ENCODE measurements at places on chromosomes 6 and 20.

DNA sequence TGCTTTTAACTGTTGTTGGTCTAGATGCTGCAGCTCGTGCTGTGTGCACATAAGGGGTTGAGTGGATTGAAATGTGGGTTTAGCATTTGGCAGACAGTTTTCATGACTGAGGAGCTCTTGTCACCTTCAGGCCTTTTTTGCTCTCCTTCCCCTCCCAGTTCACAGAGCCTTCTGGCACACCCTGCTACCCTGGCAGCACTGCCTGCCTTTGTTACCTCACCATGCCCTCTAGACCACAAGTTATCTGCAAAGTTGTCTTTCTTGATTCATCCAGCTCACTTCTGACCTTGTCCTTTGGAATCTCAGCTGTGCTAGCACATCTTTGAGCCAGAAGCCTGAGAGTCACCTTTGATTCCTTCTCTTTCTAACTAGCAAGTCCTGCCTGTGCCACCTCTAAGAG is 348.9 kb upstream of the ZFP64 start:
- no peak for DNase-seq

DNA sequence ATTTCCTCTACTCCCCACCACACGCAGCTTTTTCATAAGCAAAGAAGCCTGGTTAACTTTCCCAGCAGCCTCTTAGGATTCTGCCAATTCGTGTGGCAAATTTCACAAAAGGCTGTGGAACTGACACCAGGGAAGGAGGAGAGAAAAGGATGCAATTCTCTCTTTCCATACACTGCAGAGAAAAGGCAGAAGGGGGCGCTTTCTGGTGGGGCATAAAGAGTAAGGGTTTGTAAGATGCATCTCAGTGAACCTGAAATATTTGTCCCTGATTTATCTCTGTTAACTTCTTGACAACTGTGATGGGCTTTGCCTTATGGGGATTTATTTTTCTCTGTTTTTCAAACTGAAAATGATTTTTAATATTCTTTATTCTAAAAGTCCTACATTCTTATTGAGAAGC is 45.5 kb upstream of the GLP1R start:
- DNase-seq, result no peak

GRCh38 chr20:62336329-62336728 is 30.8 kb downstream of the LAMA5 start:
- no peak for DNase-seq

DNA sequence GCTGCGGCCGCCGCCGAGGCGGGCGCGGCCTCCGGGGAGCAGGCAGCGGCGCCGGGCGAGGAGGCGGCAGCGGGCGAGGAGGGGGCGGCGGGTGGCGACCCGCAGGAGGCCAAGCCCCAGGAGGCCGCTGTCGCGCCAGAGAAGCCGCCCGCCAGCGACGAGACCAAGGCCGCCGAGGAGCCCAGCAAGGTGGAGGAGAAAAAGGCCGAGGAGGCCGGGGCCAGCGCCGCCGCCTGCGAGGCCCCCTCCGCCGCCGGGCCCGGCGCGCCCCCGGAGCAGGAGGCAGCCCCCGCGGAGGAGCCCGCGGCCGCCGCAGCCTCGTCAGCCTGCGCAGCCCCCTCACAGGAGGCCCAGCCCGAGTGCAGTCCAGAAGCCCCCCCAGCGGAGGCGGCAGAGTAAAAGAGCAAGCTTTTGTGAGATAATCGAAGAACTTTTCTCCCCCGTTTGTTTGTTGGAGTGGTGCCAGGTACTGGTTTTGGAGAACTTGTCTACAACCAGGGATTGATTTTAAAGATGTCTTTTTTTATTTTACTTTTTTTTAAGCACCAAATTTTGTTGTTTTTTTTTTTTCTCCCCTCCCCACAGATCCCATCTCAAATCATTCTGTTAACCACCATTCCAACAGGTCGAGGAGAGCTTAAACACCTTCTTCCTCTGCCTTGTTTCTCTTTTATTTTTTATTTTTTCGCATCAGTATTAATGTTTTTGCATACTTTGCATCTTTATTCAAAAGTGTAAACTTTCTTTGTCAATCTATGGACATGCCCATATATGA is 3.2 kb downstream of the MARCKS start:
- DNase-seq, result no peak

- DNase-seq, result no peak
Observed at GRCh38 chr6:3057063-3057770, 11.1 kb upstream of the RIPK1 start.

DNA sequence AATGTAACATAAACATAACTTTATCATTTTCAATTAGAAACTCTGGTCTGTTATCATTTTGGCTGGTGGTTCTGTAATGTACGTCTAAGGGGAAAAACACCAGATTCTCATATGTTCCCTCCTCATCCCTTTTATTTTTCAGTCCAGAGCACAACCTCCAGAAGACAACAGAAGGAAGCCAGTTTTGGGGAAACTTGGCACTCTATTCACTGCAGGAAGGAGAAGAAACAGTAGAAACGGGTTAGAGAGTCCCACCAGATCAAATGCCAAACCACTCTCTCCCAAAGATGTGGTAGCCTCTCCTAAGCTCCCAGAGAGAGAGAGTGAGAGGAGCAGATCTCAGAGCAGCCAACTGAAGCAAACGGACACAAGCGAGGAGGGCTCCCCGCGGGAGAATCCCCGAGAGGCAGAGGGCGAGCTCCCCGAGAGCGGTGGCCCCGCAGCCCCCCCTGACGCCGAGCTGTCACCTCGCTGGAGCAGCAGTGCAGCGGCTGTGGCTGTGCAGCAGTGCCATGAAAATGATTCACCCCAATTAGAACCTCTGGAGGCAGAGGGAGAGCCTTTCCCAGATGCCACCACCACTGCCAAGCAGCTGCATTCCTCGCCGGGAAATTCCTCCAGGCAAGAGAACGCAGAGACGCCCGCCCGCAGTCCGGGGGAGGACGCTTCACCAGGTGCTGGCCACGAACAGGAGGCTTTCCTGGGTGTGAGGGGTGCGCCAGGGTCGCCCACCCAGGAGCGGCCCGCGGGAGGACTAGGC is 117.8 kb downstream of the RTN4IP1 start:
- DNase-seq, result peak; percentile 31

- DNase-seq, result no peak
Observed at GRCh38 chr20:33709905-33710541, 10.1 kb downstream of the PXMP4 start.

- no peak for DNase-seq
Observed at GRCh38 chr6:67345946-67346345, 1289.1 kb upstream of the ADGRB3 start.

DNA sequence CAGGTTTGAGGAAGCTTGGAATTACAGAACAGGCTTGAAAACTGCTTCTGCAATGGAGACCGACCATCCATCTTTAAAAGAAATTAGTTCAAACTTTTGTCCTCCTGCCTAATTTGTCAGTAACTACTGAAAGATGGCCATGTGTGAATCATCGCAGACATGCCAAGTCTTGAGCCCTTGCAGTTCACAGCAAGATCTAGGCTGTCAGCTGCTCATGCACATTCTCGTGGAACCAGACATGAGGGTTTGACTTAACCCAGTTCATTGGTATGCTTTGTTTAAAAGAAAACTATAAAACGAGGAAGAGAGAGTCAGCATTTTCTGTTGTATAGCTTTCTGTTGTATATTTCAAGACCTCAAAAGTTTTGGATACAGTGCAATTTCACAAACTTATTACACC is 74.0 kb upstream of the SAMD5 start:
- no peak for DNase-seq

DNA sequence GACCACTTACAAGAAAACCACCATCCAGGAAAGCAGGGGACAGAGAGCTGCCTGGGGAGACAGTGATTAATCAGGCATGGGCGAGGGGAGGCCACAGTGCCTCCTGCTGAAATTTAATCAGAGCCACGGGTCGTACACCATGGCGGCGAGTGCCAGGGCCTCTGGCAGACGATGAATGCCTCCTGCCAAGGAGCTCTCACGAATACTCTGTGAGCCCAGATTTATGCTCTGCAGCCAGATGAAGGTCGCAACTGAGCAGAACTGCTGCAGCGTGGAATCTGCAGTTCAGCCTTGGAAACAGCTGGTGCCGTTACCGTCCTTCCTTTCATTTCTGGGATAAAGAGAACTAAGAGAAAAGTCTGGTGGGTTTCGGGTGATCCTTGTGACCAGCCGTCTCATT is 85.6 kb downstream of the BFSP1 start:
- no peak for DNase-seq

DNA sequence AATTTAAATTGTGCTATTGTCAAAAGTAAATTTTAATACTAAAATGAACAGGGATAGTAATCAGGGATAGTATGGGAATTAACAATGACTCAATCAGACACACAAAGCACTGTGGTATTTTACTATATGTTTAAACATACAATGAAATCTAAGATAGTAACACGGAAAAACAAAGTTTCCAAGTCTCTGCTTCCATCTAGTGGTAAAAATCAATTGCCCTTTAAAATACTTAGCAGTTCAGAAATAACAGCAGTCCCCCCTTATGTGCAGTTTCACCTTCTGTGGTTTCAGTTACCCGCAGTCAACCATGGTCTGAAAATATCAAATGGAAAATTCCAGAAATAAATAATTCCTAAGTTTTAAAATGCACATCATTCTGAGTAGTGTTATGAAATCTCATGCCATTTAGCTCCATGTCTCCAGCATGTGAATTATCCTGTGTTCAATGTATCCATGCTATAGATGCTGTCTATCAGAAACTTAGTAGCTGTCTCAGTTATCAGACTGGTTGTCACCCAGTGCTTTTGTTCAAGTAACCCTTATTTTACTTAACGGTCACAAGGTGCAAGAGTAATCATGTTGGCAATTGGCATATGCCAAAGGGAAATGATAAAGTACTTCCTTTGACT is 58.5 kb downstream of the AHI1 start:
- no peak for DNase-seq

DNA sequence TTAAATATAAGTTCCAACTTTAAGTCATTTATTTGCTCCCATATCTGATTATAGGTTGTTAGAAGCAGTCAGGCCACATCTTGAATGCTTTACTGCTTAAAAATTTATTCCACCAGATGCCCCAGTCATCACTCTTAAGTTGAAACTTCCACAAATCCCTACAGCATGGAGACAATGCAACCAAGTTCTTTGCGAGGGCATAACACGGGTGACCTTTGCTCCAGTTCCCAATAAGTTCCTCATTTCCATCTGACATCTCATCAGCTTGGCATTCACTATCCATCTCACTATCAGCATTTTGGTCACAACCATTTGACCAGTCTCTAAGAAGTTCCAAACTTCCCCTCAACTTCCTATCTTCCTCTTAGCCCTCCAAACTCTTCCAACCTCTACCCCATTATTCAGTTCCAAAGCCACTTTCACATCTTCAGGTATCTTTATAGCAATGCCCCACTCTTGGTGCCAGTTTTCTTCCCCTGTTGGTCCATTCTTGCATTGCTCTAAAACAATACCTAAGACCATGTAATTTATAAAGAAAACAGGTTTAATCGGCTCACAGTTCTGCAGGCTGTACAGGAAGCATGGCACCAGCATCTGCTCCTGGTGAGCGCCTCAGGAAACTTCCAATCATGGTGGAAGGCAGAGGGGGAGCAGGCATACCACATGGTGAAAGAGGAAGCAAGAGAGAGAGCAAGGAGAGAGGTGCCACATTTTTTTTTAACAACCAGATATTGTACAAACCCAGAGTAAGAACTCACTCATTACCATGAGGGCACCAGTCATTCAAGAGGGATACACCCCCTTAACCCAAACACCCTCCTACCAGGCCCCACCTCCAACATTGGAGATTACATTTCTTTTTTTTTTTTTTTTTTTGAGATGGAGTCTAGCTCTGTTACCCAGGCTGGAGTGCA is 15.9 kb upstream of the ITPR3 start:
- DNase-seq, result no peak

DNA sequence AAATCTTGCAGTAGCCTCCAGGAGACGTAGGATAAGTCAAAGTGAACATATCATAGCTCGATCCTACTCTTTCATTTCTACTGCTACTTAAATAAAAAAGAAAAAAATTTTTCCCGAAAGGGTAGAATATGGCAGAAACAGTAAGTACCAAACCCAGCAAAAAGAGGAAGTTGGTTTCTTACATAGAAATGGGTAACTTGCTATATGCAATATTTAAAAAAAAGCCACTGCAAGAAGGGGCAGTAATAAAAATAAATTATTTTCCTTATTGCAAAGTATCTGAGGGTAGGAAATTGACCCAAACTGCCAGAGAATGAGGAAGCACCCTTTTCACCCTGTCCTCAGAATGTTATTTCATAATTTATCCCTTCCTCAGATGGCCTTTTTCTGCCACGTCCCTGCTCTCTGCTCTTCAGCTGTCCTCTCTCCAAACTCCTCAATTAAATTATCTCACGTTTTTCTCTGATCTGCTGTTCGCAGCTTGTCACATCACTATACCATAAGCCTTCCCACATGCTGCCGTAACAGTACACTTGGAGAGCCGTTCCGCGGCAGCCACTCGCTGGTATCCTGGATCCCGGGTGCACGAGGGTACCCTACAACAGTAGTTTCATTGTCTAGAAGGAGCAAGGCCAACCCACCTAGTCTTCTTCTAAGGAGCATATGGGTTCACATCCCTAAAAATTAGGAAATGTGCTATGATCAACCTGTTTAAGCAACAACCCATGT is 149.6 kb downstream of the BACH2 start:
- no peak for DNase-seq
